ENCODE measurements at places on chromosomes 7 and 10.

DNA sequence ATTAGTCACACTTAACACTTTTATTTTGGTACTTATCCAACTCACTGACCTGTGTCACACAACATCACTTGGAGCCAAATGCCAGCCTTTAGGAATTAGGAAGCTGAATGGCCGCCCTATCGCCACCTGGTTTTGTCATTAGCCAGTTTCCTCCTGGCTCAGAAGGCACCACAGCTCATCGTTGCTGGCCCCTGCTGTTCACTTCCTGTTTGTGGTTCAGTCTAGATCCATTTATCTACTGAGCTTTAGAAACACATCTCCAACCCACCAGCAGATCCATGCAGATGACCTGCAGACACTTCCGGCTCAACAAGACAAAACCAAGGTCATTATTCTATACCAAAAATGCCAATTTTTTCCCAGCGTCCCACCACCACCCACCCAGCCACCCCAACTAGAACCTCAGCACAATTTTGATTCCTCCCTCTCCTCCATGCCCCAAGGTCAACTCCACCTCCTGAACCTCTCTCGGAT, 193.5 kb upstream of the NEBL start:
- DNase-seq = no peak

DNA sequence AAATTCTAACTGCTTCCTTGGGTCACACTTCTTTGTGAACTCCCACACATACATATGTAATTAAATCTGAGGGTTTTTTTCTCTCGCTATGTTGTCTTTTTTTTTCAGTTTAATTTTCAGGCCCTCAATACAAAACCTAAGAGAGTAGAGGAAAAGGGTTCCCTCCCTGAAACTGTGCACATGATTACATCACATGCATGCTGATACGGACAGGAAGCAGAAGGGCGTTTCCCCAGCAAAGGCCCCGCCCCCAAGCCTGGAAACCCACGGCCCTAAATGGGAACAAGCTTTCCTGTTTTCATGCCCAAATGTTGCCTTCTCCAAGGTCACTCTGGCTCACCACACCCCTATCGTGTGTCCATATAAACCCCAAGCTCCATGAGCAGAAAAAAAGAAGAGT, 115.4 kb downstream of the TEX36 start:
- no peak for DNase-seq

- no peak for DNase-seq
These were observed 151.3 kb downstream of the HGF start for GRCh38 chr7:81618396-81619014.

- DNase-seq = no peak
These were observed 951.6 kb downstream of the ANKRD7 start for GRCh38 chr7:119175911-119176627.

GRCh38 chr10:113523071-113523470, 29.8 kb upstream of the HABP2 start:
- no peak for DNase-seq

DNA sequence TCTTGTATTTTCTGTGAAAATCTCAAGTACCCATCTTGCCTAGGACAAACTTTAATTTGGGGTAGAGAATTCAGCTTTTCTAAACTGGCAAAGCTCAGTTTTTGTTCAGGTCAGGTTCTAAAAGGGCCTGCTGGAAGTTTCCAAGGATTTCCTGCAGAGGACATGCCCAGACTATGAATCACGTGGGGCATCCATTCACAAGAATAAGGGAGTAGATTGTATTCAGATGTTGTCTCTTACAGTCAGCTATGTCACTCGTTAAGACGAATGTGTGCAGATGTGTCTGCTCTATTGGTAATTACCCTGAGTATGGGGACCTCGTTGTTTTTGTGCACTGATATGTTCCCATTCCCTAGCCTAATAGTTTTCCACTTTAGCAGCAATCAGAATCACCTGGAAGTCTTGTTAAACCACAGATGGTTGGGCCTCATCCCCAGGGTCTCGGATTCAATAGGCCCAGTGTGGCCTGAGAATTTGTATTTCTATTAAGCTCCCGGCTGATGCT, 81.0 kb upstream of the ITPRID1 start:
- no peak for DNase-seq

DNA sequence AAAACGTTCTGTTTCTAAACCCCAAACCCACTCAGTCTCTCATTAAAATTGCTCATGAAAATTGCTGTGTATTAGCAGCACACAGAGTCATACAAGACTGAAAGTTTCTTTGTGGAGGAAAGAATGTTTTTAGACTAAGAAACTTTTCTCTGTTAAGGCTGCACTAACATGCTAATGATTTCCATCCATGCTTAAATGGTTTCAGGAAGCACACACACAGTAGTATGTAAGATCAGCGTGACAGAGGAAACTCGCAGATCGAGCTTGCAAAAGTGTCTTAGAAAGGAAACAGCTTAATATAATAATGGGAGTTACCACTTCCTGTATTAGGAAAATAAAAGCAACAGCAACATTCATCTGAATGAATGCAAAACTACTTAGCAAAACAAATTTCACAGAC, 112.7 kb downstream of the ICA1 start:
- no peak for DNase-seq

DNA sequence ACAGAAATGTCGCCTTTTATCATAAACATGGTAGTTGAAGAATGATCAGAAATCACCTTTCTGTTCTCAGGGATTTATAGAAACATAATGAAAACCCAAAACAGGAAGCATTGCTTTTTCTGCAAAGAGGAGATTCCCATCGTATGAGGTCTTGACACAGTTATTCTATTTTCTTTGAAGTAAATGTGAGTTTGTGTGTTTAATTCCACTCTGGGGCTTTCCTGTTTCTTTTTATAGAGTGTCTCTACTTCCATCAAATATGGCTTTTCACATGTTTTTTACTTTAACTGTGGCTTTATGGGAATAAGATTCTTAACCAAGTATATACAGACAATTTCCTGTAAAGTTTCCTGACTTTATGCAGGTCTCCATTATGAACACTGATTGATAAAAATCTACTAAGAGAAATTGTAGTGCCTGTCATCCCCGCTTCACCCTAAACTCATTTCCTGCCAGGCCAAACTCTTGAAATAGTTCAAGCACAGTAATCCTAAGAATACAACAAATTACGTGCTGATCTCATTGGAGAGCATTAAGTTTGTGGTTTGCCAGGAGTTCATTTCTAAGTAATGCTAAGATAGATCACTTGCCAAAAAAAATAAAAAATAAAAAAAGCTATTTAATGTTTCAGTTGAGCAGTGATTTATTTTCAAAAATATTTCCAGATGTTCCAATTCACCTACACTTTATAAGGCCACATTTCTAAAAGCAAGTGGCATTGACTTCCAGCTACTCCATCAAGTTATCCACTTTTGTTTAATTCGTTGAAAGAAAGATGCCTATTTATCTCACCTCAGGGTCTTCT, 52.2 kb upstream of the SEC61G start:
- DNase-seq = no peak

- no peak for DNase-seq
These were observed 123.4 kb upstream of the PDLIM1 start for GRCh38 chr10:95414016-95414830.

DNA sequence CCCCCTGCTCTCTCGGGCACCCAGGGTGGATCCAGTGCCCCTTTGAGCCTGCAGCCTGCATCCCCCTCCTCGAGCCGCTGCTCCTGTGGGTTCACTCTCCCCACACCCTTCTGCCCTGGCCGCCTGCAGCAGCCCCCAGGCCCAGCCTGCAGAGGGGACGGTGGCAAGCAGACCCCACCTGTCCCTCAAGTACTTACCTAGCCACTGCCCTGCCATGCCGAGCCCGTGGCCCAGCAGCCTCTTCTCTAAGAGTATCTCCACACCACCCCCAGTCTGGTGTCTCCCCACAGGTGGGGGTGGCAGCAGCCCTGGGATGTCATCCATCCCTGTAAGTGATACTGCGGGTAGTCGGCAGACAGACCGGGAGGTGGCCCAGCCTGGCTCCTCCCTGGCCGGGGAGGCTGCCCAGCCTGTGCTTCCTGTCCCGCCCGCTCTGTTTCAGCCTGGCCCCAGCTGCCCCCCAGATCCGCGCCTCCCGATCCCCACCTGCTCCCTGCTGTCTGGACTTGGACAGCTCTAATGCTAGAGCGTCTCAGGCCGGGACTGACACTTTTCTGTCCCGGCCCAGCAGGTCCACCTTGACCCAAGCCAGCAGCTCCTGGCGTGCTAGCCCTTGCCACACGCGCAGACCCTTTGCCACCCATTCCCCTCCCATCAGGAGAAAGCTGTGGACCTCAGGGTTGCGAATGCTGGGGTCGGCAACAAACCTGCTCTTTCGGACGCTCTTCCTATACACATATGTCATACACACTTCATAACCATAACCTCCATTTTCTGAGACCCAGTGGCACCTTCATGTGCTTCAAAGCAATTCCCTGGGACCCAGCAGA, 25.0 kb downstream of the YKT6 start:
- no peak for DNase-seq

- no peak for DNase-seq
These were observed 305.6 kb upstream of the PITRM1 start for GRCh38 chr10:3478153-3478552.

GRCh38 chr10:124534826-124535601, 73.4 kb downstream of the LHPP start:
- no peak for DNase-seq

- no peak for DNase-seq
These were observed 493.9 kb downstream of the PLXNA4 start for GRCh38 chr7:132082394-132082793.

GRCh38 chr10:46014683-46015405, 15.6 kb downstream of the NCOA4 start:
- DNase-seq = no peak

- DNase-seq = no peak
These were observed 44.5 kb upstream of the TRIM8 start for GRCh38 chr10:102599565-102600327.

DNA sequence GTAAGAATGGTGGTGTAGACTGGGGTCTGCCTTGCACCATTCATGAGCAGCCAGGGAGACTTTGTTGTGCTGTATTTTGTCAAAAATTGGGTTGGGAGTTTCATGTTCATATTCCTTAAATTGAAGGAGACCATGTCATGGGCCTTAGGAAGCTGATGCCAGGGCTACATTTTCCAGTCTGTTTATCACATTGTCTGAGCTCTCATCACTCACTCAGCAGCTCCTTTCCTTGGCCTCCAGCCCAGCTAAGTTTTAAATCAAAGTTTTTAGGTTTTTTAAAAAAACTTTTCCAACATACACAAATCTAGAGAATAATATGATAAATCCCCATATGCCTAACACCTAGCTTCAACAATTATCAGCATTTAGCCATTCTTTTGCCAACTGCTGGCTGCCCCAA, 12.6 kb upstream of the FAM13C start:
- DNase-seq = no peak

GRCh38 chr10:77967611-77968022, 41.1 kb upstream of the DLG5 start:
- no peak for DNase-seq

- DNase-seq = no peak
These were observed 284.9 kb upstream of the VWC2 start for GRCh38 chr7:49488573-49488972.

GRCh38 chr10:7547206-7547605, 119.6 kb downstream of the ITIH5 start:
- DNase-seq = no peak

GRCh38 chr7:151661587-151661986, 141.9 kb upstream of the RHEB start:
- DNase-seq = no peak

DNA sequence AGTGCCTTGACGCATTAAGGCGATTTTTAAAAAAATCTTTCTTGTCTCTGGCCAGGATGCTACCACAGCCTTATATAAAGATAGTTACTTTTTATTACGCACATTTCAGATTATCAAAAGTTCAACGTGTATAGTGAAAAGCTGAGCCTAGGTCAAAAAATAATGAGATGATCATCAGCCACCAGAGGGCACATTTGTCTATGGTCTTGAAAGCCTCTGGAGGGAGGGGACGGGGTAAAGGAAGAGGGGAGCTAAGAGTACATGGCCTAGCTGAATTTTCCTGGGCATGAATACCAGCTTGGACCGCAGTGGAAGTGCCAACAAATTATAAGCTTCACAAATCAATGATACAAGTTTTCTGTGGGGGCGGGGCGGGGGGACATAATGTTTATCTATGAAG, 285.9 kb upstream of the SMIM30 start:
- DNase-seq = no peak

- no peak for DNase-seq
These were observed 305.5 kb downstream of the C7orf25 start for GRCh38 chr7:42606193-42606905.

DNA sequence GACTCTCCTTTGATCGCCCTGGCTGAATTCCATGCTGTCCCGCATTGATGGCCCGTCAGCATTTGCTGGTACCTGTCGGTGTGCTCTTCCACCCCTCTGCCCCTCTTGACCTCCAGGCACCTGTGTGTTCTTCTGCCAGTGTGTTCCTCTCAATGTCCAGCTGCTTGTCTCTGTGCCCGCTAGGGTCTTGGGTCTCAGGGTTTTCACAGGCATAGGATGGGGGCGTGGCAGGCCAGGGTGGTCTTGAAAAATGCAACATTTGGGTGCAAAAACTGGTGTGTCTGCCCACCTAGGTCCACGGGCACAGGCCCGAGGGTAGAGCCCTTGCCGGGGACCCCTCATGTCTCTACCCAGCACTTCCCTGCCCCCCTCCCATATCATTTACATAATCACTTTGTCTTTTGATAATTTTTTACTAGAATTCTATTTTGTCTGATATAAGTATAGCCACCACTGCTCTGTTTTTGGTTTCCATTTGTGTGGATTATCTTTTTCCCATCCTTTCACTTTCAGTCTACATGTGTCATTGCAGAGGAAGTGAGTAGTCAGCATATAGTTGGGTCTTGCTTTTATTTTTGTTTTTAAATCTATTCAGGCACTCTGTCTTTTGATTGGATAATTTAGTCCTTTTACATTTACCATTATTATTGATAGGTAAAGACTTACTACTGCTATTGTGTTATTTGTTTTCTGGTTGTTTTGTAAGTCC, 46.6 kb upstream of the ADRA2A start:
- DNase-seq = no peak

GRCh38 chr7:136342251-136342650, 365.1 kb upstream of the MTPN start:
- no peak for DNase-seq
